ENCODE measurements at places on chromosomes 3 and 15. TPM values are rescaled to one million over a fixed set of nuclear protein-coding genes. Genes with fewer than 3 reads are reported as not detected.
A peak's percentile ranks its signal among the peaks of the same experiment; 100 is the strongest.

GRCh38 chr3:127796045-127796830 is 26.1 kb downstream of the MGLL start:
- no peak for DNase-seq

DNA sequence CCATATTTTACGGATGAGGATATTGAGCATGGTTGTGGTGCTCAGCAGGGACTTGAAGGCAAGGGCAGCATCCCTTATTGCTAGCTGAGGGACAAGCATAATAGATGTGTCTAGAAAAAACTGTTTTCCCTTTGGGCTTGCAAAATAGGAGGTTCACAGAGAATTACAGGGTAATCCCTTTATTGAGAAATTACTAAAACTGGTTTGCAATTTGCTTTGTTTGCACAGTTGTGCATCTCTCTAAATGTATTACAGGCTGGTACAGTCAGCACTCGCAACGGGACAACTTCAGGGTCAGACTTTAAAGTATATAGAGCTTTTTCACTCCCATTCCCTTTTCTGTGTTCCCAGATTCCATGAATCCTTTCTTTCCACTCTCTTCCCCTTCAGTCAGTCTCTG is 51.3 kb downstream of the SUCNR1 start:
- DNase-seq = no peak

- no peak for DNase-seq
Measured at GRCh38 chr15:45657254-45657653, 22.4 kb downstream of the SQOR start.

DNA sequence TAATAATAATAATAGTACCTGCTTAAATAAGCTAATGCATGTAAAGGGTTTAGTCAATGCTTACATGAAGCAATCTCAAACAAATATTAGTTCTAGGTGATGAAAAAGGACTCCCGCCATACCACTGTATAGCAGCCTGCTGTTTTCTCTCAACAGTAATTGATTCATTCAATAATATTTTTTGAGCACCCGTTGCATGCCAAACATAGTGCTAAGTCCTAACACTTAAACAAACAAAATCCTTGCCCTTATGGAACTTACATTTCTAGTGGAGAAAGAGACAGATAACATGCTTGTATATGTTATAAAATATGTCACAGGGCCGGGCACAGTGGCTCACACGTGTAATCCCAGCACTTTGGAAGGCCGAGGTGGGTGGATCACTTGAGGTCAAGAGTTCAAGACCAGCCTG is 61.2 kb upstream of the FLNB start:
- no peak for DNase-seq

DNA sequence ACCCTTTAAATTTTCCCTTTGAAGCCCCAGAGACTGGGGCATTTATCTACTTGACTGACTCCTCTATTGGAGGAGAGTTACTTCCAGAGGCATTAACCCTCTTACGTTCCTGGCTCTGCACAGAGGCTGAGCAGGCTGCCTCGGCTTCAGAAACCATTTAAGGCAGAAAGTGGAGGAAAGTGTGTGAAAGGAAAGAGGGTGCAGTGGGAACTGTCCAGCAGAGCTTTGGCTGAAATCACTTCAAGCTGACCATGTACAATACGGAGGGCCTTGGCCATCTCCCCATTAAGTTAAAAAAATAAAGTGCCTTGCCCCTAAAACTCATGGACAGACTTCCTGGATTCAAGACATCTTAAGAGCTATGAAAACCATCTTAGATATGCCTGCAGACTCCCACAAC is 238.7 kb downstream of the SV2B start:
- DNase-seq = peak; percentile 26

- peak; percentile 80 for DNase-seq
Measured at GRCh38 chr3:187183210-187183862, 13.9 kb upstream of the RTP1 start.

DNA sequence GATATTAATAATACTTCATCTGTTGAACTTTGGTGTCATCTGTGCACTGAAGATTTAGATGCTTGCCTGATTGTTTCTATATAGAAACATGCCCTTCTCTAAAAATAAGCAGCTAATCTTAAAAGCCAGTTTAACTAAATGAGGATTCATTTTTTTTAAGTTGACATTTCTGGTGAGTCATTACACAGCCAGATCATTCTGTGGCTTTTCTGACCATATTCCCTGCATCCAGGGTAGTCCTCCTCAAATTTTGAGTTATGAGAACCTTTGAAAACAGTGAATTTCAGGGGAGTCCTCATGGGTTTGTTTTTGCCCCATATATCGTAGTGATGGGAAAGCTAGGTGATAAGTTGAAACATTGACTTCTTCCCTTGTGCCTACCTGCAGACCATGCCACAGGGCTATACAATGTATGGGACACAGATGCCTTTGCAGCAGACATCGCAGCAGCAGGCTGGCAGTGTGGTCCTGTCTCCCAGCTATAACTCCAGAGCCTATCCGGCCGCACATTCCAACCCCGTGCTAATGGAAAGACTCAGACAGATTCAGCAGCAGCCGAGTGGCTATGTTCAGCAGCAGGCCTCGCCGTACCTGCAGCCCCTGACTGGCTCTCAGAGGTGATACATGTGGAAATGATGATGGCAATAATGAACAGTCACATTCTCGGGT is 26.5 kb upstream of the P2RY12 start:
- no peak for DNase-seq

- no peak for DNase-seq
Measured at GRCh38 chr3:63940389-63940757, 28.2 kb upstream of the SCAANT1 start.

DNA sequence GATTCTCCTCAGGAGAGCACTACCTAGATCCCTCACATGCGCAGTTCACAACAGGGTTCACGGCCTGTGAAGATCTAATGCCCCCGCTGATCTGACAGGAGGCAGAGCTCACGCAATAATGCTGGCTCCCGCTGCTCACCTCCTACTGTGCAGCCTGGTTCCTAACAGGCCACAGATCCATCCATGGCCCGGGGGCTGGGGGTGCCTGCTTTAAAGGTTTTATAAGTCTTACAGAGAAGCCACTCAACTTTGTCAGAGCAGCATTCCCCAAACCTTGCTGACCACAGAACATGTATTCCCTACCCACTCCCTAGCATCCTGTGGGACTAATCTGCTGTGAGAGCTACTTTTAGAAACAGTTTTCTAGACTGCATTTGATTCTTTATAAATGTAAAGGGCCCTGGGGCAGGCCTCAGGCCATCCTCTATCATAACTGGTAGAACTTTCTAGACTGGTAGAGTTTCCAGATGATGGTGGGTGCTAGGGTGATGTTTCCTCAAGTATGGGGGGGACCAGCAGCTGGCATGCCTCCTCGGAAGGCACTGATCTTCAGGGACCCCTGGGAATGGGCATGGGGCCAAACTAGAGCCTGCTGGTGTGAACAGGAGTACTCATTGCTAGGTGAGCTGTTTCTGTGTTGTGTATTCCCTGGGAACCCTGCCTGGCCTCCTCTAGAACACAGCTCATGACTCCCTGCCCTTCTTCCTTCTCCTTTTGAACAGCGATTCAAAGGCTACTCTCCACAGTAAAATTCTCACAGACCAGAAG is 25.7 kb upstream of the RAD18 start:
- DNase-seq = no peak

- DNase-seq = no peak
Measured at GRCh38 chr15:66839506-66840112, 137.6 kb downstream of the SMAD6 start.

DNA sequence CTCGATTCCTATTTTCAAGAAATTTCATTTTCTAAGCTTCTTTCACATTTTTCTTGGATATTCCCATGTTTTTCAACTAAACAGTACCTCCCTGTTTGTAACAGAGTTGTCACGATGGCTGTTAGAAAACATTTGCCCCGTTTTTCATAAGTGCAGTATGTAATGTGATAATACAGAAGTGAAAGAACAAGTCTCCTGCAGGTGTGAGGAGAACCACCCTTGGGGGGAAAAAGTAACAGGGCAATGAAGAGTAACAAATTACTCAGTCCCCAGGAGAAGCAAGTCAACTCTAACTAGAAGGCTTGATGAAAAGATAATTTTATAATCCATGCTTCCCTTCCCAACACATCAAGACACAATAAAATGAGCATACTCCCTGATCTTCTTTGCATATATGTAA is 493.3 kb downstream of the FOXP1 start:
- DNase-seq = no peak

SNTN gene
- total RNA-seq = not detected

ERC2 gene
- 1.4 TPM for total RNA-seq

PAQR9 gene
- 0.28 TPM for total RNA-seq

PTH1R gene
- total RNA-seq = 1.7 TPM

MUC13 gene
- not detected for total RNA-seq

TLR9 gene
- not detected for total RNA-seq

ZNF860 gene
- total RNA-seq = not detected

TMEM266 gene
- total RNA-seq = not detected

Data from A673 (cell line).